ENCODE measurements at places on chromosomes 2 and 18. TPM values are rescaled to one million over a fixed set of nuclear protein-coding genes. Genes with fewer than 3 reads are reported as not detected.
A peak's percentile ranks its signal among the peaks of the same experiment; 100 is the strongest.

The AQP12A gene
- polyA plus RNA-seq: 0.70 TPM

The RTP5 gene
- not detected for polyA plus RNA-seq

The HOXD11 gene
- polyA plus RNA-seq: 3.1 TPM

The EGR4 gene
- polyA plus RNA-seq: not detected

The FIGN gene
- 2.6 TPM for polyA plus RNA-seq

GRCh38 chr2:29063056-29063455 lies 11.3 kb downstream of the PCARE start:
- no peak for DNase-seq

GRCh38 chr2:16861530-16861929 lies 195.9 kb upstream of the CYRIA start:
- no peak for DNase-seq

GRCh38 chr18:7619676-7620075 lies 52.6 kb downstream of the PTPRM start:
- DNase-seq: no peak

- DNase-seq: no peak
Observed at GRCh38 chr2:19667536-19667949, 234.2 kb downstream of the TTC32 start.

DNA sequence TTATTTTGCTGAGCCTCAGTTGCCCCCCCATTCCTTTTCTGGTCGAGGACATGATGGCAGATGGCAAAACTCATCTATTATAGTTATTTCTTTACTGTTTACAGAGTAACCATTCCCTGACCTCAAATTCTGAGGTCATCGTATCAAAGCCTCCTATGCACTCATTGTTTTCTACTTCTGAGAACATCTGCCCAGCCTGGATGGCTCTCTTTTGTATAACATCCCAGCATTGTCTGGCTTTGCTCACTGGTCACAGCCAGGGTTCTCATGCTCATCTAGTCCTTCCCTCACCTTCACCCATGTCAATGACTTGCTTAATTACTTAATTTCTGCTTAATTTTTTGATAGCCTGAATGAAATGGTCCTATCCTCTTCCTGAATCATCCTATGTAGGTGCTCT lies 472.1 kb downstream of the PARD3B start:
- DNase-seq: no peak

DNA sequence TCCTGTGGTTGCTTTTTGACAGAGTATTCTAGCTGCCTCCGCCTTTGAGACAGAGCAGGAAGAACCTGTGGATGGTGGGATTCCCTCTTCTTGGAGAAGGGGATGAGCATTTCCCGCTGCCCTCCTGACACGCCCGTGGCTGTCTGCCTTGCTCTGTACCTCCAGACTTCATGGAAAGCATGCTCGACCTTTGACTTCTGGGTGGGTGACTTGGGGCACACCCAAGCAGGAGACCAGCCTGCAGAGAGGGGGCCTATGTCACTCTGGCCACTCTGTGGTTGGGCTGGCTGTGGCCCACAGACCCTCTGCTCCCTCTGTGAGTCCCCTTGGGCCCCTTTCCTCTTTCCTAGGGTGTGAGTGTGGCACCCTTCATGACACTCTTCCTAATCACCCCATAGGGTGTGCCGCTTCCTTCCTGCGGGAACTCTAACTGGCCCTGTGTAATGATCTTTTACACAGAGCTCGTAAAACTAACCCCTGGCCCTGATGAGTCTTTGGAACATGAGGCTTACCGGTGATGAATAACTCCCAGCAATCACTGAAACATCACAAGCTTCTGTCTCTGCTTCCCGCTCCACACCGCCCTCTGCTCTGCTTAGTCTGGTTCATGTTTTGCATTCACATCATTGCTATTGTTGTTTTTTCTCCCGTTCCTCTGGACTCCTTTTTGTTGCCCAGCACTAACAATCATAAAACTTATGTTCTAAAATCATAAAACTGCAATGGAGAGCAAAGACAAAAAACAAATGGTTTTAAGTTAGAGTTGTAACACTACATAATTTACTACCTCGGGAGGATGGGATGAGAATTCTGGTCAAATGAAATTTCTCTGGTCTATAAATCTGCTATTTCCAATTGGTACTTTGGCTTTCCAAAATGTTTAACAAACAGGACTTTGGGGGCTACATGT lies 101.1 kb downstream of the SH3YL1 start:
- no peak for DNase-seq

GRCh38 chr2:231680992-231681852 lies 27.1 kb upstream of the PTMA start:
- peak; percentile 88 for DNase-seq

GRCh38 chr2:84532291-84532690 lies 16.0 kb downstream of the DNAH6 start:
- DNase-seq: no peak
